ENCODE measurements at places on chromosomes 5 and 9.

DNA sequence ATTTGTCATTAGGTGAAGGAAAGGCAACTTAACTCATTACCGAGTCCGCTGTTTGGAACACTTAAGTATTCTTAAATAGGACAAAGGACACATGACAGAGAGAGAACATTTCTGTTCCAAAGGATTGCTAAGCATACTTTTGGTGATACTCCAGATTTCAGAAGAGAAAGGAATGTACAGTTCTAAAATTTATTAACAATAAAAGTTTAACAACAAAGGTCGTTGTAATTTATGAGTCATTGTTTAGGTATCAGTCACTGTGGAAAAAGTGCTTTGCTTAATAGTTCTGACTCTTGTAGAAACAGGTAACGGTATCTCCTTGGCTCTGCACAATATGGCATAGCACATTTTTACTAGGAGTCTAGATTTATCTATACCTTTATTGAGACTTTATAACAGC is 36.3 kb upstream of the PAM start:
- DNase-seq = no peak

GRCh38 chr5:657570-657969 is 35.6 kb downstream of the TPPP start:
- DNase-seq = no peak

GRCh38 chr5:99543841-99544240 is 615.0 kb upstream of the CHD1 start:
- DNase-seq = no peak

GRCh38 chr5:169195601-169196000 is 105.3 kb downstream of the SLIT3 start:
- DNase-seq = no peak

DNA sequence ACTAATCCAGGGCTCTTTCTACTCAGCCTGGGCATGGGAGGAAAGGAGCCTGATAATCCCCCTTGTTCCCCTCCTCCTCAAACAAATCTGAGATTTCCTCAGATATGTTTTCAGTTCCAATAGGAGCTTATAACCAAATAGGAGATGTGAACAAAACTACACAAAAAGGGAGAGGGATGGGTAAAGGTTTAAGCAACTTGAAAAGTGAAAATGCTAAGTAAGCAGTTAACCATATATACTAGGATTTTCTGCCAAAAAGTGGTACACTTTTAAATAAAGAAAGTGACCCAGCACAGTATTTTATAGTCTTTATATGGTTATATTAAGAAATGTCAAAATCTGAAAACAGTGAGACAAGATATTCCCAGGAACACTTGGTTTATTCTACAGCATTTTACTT is 275.7 kb downstream of the BNC2 start:
- no peak for DNase-seq

DNA sequence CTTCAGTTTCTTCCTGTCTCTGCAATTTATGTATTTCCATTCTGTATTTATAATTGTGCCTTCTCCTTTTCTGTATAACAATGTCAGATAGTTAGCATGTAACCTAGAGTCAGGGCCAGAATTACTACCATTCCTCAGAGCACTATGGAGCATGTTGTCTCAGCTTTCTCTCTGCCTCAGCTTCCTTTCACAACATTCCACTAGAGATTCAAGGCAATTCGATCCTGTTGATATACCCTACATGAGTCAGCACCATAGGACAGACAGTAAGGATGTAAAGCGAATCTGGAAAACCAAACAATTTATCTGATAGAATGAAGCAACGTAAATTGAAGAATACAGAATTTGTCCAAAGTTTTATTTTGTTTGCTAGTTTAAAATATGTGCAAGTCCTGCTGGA is 728.3 kb upstream of the SEMA6A start:
- DNase-seq = no peak

- no peak for DNase-seq
Observed at GRCh38 chr5:179368126-179368805, 23.0 kb upstream of the ADAMTS2 start.

- DNase-seq = no peak
Observed at GRCh38 chr5:21685522-21685921, 1167.6 kb downstream of the CDH12 start.

GRCh38 chr5:135178476-135179155 is 144.6 kb upstream of the PITX1 start:
- no peak for DNase-seq

DNA sequence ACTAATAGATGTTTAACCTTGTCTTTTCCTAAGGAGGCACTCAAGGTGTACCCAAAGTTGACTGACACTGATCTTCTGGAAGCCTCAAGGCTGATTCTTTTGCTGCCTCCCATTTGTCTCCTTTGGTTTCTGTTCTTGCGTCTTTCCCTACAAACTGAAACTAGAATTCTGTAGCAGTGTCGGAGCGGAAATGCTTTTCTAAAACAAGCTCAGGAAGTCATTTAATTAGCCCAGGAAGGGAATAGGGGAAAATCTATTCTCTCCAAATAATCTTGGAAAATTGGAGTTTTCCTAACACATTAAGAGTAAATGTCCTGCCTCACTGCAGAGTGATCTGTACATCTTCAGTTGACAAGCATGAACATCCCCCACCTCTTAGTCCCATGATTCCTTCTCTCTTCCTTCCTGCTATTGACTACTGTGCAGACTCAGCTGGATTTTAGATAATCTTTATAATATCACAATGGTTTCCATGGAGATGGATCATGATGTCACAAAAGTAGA is 182.7 kb downstream of the NR3C1 start:
- DNase-seq = no peak

- DNase-seq = no peak
Observed at GRCh38 chr5:55226934-55227663, at the start of gene MCIDAS. TSS of gene MCIDAS (minus strand) at chr5:55227315. CDS start at chr5:55227138, 177 bp downstream.
